ENCODE measurements at places on chromosomes 4 and X.

DNA sequence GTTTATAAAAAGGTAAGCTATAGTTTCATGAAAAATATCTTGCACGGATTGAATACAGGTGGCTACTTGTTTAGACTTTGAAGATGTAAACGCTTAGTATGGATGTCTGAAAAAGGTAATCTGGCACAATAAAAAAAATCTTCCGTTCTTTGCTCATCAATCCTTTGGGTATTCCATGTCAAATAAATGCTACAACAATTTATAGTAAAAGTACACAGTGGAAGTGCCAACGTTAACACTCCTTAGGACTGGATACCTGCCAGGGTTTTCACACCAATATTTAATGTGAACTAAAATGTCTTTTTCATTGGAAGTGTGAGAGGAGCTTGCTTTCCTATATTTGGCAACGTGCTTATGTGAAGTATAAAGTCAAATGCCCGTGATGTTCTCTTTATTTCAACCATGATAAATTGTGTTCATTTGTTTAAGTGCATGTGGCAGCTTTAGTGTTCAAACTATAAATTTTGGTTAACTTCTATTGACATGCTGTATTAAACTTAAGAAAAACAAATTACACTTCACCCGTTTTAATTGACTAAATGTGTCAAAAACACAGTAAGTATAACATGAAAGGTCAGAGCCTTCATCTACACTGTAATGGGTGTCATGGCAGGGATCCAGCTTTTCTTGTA lies 121.7 kb upstream of the HAND2 start:
- DNase-seq = no peak

- no peak for DNase-seq
Observed at GRCh38 chr4:142040043-142040442, 403.7 kb downstream of the IL15 start.

DNA sequence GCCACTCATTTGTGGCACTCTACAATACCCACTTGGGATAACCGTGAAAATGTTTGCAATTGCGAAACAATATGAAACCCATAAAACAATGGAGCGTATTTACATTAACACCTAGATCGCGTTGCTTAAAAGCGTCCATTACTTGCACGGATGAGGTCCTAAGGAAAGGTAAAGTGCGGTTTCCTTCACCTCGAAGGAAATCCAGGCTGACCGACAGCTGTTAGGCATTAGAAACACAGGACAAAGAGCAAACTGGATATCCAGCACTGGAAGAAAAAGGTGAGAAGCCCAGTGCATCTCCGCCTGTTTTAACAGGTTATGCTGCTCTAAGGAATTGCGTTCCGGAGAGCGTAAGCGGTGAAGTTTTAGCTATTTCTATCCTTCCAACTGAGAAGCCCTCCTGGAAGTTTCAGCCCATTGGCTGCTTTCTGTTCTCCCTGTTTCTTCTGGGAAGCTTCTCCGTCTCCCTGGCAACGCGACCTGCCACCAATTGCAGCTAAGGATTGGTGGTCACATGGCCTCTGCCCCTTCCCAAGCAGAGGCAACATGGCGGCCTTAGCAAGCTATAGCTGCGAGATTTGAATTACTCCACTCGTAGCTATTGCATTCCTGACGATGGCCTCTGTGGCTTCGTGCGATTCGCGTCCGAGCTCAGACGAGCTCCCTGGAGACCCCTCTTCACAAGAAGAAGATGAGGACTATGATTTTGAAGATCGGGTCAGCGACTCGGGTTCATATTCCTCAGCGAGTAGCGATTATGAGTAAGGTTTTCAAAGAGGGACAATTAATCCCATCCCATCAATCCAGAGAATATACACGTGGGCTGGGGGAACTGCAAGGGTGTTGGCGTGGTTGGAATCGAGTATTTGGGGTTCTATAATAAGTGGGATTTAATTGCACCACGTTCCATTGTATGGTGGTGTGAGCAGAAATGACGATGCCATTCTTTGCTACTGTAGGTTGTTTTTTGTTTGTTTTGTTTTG lies at the start of gene INTU:
TSS of gene INTU (plus strand) at position 538 of the 984 bp plus-strand sequence. CDS start at position 616, 78 bp downstream.
- no peak for DNase-seq

- DNase-seq = no peak
Observed at GRCh38 chr4:186514271-186514950, 41.0 kb downstream of the MTNR1A start.

DNA sequence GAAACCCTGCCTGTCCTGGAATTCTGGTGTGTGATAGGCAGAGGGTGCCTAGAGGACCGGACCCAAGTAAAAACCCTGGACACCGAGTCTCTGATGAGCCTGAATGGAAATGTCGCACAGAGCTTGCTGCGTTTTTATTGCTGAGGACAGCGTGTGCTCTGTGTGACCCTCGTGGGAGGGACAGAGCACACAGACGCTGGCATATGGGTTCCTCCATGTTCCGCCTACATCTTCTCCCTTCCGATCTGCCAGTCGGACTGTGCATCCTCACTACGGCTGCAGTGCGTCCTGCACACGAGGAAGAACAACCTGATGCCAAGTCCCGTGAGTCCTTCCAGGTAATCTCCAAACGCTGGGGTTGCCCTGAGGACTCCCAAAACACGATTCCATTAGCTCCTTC lies 68.3 kb downstream of the AFAP1 start:
- no peak for DNase-seq

DNA sequence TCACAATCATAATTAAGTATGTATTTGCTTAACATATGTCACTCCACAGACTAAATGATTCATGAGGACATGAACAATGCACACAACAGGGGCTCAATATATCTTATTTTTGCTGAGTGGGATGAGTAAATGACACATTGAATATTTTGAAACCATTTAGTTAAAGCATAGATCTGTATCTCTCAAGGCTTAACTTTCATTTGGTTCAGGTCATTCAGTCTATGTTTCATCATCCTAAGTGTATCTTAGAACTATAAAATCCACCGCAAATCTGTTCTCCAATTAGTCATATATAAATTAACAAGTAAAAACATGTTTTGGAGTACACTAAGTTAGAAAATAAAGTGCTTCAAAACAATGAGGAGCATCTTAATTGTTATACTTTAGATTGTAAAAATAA lies 45.8 kb downstream of the AREG start:
- DNase-seq = no peak

DNA sequence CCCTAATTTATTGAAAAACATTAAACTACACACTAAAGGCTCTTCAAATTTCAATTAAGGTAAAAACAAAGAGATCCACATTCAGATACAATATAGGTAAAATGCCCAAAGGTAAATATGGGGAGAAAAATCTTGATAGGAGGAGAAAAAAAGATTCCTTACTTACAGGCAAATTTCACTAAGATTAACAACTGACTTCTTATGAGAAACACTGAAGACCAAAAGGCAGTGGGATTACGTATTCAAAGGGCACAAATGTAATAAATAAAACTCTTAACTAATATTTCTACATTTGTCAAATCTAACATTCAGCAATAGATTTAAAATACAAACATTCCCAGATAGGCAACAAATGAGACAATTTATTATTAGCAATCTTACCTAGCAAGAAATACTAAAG lies 829.3 kb downstream of the SH3BGRL start:
- DNase-seq = no peak

- DNase-seq = no peak
Observed at GRCh38 chr4:123843137-123843536, 446.5 kb downstream of the SPRY1 start.

DNA sequence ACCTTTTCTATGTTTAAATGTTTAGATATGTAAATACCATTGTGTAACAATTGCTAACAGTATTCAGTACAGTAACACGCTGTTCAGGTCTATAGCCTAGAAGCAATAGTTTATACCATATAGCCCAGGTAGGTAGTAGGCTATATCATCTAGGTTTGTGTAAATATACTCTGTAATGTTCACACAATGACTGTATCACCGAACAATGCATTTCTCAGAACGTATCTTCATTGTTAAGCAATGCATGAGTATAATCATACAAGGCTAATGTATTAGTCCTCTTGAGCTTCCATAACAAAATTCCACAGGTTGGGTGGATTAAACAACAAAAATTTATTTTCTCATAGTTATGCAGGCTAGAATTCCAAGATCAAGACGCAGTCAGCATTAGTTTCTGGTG lies 22.7 kb downstream of the ARMCX4 start:
- no peak for DNase-seq

All from activated CD4-positive, alpha-beta T cell treated with anti-CD3 and anti-CD28 coated beads for 1 hour (primary cell).